ENCODE measurements at places on chromosomes 3 and 15. TPM values are rescaled to one million over a fixed set of nuclear protein-coding genes. Genes with fewer than 3 reads are reported as not detected.
A peak's percentile ranks its signal among the peaks of the same experiment; 100 is the strongest.

CHRNA5 gene
- 3.1 TPM for total RNA-seq

DNA sequence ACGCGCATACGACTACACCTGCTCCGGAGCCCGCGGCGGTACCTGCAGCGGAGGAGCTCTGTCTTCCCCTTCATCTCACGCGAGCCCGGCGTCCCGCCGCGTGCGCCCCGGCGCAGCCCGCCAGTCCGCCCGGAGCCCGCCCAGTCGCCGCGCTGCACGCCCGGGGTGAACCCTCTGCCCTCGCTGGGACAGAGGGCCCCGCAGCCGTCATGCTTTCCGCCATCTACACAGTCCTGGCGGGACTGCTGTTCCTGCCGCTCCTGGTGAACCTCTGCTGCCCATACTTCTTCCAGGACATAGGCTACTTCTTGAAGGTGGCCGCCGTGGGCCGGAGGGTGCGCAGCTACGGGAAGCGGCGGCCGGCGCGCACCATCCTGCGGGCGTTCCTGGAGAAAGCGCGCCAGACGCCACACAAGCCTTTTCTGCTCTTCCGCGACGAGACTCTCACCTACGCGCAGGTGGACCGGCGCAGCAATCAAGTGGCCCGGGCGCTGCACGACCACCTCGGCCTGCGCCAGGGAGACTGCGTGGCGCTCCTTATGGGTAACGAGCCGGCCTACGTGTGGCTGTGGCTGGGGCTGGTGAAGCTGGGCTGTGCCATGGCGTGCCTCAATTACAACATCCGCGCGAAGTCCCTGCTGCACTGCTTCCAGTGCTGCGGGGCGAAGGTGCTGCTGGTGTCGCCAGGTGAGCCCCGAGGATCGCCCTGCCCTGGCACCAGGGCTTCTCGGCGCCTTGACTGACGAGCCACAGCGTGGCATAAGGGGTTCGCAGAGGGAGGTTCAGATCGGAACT, 420 bp downstream of the SLC27A2 start:
- DNase-seq = peak; percentile 68

DNA sequence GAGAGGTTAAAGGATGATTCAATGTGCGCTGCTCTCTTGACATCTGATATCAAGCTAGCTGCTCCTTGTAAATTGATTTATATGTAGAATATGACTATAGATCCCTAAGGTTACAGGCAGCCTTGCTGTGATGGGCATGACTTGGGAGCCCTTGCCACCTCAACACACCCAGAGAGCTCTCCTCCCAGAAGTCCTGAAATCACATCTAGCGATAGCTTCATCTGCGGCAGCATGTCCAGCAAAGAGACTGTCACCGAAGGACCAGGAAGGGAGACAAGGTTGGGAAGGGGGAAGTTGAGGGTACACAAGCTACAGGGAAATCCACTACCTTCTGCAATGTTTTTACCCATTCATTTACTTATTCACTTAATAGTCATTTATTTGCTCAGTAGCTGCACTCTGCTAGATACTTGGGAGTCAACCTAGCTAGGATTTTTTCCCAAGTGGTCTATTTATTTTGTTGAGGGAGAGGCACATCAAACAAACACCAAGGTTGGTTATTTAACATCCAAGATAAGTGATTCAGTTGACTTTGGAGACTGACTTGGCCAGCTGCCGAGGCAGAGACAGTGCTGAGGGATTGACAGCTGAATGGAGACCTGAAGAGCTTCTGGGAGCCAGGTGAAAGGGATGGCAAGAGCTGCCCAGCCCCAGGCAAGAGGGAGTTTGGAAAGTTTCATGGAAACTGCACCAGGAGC, 205.8 kb upstream of the IL12A start:
- DNase-seq = peak; percentile 61

DNA sequence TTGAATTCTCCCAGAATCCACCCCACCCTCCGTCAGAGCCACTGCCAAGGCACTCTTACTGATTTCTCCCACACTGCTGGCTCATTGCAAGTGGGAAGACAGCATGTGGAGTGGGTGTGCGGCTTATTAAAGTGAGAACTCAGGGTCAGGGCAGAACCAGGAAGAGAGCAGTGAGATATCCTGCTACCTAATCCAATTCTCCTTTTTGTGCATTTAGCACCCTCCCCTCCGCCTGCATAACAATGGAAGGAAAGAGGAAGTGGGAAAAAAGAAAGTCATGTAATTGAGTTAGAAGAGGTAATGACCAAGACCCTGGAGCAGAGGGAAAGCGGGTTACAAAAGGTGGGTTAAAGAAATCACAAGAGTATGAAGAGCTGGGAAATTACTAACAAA, 27.8 kb upstream of the PIK3CB start:
- DNase-seq = peak; percentile 58

DNA sequence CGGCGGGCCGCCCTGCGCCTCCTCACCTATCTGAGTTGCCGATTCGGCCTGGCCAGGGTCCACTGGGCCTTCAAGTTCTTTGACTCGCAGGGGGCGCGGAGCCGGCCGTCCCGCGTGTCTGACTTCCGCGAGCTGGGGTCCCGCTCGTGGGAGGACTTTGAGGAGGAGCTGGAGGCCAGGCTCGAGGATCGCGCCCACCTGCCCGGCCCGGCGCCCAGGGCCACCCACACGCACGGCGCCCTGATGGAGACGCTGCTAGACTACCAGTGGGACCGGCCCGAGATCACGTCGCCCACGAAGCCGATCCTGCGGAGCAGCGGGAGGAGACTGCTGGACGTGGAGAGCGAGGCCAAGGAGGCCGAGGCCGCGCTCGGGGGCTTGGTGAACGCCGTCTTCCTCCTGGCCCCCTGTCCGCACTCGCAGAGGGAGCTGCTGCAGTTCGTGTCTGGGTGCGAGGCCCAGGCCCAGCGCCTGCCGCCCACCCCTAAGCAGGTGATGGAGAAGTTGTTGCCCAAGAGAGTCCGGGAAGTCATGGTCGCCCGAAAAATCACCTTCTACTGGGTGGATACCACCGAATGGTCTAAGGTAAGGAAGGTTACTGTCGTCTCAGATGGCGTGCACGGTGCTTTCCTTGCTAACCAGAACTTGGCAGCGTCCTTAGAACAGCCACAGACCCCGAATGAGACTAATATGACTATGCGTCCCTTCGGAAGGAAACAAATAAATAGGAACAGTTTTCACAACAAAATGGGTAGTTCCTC, 567 bp downstream of the TICRR start:
- peak; percentile 61 for DNase-seq

GDPGP1 gene
- total RNA-seq = 19.3 TPM

DNA sequence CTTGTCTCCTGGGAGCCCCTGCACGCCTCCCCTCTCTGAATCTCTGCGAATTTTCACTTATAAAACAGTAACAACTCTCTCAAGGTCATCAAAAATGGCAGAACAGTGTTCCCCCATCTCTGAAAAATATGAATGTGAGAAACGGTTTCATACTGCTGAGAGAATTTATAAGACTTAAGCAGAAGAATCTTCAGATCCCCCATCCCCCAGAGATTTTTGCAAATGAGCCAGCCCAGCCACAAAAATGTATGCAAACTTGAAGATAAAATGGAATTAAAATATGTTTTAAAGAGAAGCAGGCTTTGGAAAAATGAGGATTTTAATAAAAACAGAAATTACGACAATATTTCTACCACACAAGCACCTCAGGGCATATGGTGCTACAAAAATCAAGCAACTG, 173.0 kb downstream of the STT3B start:
- DNase-seq = no peak

DNA sequence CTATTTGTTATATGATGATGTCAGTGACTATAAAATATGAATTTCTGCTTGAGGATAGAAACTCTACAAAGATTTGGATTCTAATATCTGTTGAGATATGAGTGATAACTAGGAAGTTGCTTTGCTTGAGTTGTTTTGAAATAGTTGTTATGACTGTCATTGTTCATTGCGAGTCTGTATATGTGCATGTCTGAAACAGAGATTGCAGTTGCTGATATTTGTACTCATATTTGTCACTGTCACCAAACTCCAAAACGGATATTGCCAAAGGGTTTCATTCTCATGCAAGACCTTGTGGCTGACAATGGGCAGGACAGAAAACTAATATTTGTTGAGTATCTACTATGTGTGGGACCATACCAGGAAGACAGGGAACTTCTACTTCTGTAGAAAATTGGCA, 240.2 kb downstream of the CD47 start:
- no peak for DNase-seq

DNA sequence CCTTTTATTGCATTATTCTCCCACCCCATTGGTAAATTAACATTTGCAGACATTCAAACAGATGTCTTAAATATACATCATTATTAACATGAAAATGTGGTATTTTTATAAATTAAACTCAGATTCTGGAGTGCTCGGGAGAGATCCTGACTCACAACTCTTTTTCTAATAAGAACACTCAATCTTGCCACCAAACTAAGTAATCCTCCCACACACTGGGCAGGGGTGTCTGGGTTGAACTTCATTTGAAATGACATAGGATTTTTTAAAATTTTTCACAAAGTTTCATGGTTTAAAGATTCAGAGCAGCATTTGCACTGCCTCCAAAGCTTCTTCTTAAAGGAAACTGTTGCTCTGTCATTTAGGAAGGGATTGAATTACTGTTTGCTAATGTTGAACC, 754.3 kb downstream of the MECOM start:
- DNase-seq = no peak

KLHL6 gene
- total RNA-seq = 1.9 TPM

DNA sequence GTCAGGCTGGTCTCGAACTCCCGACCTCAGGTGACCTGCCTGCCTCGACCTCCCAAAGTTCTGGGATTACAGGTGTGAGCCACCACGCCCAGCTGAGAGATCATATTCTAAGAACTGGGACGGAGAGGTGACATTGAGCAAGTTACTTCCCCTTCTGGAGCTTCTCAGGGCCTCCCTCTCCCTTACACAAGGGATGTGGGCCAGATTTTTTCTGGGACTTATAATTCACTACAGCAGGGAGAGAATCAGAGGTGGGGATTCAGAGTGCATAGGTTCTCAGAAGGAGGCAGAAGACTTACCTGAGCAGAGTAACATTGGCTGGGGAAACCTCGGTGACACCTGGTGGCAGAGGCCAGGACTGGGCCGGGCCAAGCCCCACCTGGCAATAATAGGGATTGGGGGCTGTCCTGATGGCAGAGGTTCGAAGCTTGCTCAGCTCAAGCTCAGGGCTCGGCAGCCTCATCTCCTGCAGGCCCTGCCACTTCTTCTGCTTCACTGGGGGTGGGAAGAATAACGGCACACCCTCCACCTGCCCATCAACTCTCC, 6.8 kb downstream of the LTK start:
- no peak for DNase-seq

DNA sequence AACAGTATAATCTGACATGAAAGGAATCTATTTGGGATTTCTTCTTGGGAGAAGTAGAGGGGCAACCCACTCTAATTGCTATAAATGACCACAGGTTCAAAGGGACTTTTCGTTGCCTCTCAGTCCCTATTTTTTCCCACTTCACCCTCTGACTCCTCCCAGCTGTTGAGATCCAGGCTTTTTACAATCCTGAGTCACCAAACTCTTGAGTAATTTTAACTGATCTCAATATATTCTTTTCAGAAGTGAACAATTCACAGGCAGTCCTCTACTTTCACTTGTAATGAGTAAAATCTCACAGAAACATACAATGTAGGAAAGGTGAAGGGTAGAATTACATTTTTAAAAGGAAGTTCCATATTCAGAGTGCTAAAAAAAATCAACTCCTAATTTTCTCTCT, 44.6 kb downstream of the EIF4E3 start:
- peak; percentile 38 for DNase-seq

FBXL22 gene
- 37.5 TPM for total RNA-seq

DNA sequence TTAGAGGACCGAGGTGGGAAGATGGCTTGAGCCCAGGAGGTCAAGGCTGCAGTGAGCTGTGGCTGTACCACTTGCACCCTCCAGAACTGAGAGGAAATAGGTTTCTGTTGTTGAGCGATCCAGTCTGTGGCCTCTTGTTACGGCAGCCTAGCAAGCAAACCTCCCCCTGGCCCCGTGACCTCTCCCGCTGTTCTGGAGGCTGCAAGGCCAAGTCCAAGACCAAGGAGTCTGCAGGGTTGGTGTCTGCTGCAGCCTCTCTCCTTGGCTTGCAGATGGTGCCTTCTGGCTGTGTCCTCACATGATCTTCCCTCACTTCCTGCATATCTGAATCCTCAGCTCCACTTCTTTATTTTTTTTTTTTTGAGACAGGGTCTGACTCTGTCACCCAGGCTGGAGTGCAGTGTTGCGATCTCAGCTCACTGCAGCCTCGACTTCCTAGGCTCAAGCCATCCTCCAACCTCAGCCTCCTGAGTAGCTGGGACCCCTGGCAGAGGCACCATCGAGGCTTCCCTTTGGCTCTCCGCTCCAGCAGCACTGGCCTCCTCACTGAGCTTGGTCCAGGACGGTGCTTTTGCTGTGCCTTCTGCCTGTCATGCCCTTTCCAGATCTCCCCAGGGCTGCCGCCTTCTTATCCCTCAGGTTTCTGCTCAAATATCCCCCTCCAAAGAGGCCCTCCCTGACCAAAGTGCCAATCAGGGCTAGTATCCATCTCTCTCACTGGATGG, 18.0 kb upstream of the PLXND1 start:
- no peak for DNase-seq

DNA sequence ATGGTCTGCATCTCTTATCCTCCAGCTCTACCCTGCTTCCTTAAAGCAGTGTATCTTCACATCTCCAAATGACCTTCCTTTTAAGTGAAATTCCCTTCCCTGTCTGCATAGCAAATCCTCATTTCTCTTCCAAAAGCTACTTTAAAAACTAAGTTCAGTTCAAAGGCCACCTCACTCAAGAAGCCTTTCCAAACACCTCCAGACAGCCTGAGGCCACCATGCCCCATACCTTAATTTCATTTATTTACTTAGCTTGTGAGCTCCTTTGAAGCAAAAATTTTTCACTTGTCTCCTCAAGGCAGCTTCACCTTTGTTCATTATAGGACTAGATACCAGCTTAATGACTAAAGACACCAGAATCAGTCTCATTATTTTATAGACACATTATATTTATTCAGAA, 39.4 kb downstream of the PIGB start:
- no peak for DNase-seq

- DNase-seq = no peak
Measured at GRCh38 chr15:71294251-71294910, 179.1 kb downstream of the THSD4 start.

SGO1 gene
- total RNA-seq = 1.6 TPM

GRCh38 chr15:74616996-74617395, 1.4 kb downstream of the CLK3 start:
- no peak for DNase-seq

P2RY1 gene
- 18.8 TPM for total RNA-seq
